ENCODE measurements at places on chromosomes 12 and 14.

DNA sequence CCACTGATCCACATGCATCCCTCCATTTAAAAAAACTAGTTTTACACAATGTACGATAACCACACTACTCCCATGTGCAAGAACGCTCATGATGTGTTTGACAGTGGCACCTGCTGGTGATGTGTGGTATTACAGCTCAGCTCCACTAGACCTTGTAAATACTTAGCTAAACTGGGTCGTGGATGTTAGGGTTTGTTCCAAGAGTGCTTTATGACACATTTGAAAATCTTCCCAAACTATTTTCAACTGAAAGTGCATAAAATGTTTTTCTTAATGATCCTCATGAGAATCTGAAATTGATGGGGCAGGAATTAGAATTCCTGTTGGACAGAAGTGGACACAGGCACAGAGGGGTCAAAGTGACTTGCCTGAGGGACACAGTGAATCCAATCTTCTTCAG lies 99.2 kb downstream of the SCARB1 start:
- no peak for DNase-seq

DNA sequence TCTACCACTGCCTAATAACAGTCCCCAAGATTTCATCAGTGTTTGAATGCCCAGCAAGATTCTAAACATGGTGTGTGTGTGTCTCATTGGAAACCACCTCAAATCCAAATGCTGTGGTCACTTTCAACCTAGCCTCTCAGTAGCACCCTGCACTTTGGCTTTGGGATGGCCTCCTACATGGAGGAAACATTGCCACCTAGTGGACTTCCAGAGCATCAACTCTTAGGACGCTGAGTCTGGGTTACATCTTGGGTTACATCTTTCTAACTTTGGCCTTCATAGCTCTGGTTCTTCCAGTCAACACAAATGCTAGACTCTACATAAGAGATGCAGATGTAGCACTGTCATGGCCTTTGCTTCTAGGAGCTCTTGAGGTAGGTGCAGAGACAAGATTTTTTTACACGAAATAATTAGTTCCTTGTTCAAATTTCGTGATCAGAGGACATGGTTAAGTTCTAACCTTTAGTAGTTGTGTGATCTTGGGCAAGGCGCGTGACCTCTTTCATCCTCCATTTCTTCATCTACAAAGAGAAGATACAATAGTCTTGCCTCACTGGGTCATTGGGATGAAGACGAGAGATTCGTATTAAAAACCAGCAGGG lies 113.5 kb upstream of the VASH1 start:
- no peak for DNase-seq

- no peak for DNase-seq
These were observed 91.2 kb downstream of the CEP128 start for GRCh38 chr14:80850197-80850814.

GRCh38 chr12:132404435-132404855 lies 75.1 kb upstream of the GALNT9 start:
- DNase-seq = no peak

GRCh38 chr14:99982537-99983250 lies 82.5 kb upstream of the EVL start:
- no peak for DNase-seq

DNA sequence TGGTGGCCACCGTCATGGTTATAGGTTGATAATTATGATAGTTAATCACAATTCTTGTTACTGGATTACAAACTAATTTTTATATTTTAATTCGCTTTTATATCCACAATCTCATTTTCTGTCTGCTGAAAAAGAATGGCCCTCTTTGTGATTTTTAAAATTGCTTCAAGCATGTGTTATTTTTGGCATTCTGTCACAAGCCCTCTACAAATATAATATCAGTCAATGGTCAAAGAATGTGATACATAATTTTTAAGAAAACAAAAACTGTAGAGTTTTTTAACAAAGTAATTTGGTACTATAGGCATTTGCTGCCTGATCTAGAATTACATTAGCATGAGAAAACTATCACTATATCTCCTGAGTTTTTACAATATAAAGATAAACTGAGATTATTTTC lies 352.0 kb upstream of the TMTC1 start:
- DNase-seq = no peak

All from thoracic aorta (tissue), 2 donors.